ENCODE measurements at places on chromosomes 16 and 17.

DNA sequence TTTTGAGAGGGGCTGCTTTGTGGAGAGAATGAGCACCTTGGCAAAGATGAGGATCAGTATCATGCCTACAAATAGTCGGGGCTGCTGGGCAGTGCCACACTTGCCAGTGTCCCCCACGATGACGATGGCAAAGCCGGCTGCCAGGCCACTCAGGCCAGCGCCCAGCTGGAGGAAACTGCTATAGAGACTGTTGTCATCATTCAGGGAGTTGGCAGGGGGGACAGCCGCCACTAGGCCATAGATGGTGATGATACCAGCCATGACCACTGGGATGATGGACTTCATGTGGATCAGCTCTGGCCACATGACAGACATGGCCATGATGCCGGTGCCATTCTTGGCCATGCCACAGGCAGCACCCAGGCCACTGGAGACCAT, 23.8 kb downstream of the MINK1 start:
- DNase-seq: no peak

DNA sequence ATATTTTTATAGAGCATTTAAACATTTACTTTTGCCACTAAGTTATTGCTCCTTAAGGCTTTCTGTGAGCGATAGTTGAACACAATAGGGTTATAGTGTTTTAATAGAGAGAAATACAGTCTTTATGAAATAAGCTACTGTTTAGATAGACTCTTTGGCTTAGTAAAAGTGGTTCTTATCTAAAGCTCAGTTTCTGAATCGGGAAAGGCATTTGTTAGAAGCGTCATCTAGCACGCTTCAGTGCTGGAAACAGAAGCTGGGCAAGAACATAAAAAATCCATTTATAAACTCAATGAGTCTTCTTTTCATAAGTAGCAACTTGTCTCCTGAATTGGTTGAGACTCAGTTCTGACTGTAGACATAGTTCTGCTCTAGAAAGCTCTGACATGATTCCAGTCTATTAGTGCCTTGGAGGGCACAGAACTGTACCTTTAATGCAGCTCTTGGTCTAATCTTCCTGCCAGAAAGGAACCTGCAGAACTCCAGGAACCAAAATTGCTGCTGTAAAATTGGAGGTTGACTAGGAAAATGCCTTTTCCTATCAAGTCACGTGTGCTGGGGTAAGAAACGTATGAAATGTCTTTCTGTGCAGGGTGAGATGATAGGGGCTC, 55.4 kb upstream of the DNAJA2 start:
- DNase-seq: no peak

DNA sequence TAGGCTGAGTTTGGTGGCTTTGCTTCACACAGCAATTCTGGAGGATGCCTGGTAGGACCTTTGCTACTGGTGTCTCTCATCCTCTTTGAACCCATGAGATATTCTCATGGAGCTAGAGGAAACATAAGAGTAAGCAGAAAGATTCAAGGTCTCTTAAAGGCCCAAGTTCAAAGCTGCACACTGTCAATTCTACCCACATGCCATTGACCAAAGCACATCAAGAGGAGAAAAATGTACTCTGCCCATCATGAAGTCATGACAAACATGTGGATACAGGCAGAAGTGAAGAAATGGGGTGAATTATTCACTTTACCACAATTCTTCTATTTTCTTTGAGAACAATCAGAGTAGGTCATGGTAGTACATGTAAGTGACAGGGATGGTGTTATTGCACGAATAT, 13.1 kb downstream of the SKA2 start:
- DNase-seq: no peak

DNA sequence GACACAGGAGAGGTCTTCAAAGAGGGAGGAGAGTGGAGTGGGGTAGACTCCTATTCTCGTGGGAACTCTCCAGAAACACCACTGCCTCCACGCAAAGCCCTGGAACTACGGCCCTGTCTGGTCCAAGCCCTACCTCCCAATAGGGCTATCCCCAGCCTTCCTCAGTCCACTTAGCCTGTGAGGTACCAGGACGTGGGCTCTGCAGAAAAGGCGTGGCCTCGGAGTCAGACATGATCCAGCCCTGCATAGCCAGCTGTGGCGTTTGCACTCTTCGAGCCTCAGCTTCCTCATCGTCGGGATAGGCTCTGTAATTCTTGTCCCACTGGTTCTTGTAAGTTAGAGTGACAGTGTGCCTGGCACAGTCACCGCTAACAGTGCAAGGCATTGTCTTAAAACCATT, 13.8 kb downstream of the ENDOV start:
- DNase-seq: no peak

DNA sequence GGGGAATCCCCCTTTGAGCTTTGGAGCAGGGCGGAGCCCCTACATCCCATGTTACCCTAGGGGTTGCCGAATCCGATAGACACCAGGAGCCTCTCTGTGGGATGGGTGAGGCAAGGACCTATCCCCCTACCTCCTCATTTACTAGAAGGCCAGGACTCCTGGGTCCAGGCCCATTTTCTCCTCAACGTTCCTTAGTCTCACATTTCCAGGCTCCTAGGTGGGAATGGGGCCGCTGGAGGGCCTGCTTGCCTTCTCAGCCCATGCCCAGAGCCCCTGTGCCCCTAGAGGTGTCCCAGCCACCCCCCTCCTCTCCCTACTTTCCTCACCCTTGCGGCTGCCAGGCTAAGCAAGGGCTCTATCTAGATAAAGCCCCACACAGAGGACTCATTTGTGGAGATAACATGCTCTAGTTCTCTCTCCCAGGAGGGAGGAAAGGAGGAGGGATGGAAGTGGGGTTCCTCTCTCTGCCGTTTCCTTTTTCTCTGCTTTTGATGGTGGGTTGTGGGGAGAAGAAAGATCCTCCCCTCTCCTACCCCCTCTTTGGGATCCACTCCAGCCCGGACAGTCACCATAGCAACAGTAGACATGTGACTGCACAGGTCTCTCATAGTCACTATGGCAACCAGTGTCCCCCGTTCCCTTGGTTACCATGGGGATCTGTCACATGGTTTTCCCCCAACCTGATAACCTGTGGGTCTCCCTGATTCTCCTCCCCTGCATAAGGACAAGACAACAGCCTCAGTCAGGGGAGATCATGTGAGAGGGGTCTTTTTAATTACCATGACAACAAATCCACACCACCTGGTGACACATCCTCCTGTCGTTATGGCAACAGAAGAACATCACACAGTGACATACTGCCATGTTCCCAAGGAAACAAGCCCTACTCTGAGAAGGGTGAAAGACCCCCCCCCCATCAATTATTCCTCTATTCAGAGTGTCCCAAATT, 5.2 kb downstream of the CACNA1G start:
- no peak for DNase-seq

DNA sequence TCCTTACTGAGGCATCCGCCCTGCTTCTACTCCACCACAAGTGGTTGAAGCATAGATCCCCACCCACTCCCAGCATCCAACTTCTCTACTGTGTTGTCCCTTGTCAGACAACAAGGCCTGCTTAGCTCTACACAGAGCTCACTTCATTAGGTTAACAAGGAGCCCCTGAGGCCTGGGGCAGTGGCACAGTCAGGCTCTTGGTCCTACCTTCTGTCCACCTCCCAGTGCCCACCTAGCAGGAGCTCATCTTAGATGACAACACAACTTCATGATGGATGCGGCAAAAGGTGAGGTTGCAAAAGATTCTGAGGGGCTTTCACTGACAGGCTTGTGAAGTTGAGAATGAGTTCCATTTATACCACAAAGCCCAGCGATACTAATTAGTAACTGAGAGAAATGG, 432.0 kb upstream of the CDH5 start:
- no peak for DNase-seq

GRCh38 chr17:6548034-6548433, 8.3 kb downstream of the PITPNM3 start:
- DNase-seq: no peak

GRCh38 chr17:310111-311010, 42.2 kb downstream of the RPH3AL start:
- no peak for DNase-seq

DNA sequence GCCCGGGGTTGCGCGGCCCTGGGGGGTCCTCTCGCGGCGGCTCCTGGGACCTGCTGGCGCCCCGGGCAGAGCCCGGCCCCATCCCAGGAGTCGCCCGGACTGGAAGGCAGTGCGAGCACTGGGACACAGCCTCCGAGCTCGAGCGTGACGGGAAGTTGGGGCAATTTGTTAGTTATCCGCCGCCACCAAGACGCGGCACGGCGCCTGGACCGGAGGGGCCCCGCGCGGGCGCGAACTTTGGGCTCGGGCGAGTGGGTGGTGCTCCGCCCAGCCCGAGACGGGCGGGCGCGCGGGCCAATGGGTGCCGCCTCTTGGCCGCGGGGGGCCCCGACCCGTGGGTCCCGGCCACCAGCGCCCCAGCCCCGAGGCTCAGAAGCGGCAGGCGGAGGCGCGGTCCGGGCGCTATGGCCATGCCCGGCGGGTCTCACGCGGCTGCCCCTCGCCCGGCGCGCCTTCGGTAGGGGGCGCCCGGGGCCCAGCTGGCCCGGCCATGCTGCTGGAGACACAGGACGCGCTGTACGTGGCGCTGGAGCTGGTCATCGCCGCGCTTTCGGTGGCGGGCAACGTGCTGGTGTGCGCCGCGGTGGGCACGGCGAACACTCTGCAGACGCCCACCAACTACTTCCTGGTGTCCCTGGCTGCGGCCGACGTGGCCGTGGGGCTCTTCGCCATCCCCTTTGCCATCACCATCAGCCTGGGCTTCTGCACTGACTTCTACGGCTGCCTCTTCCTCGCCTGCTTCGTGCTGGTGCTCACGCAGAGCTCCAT, at the start of gene ADORA2B:
Gene ADORA2B, plus strand, starts transcription at position 372 of the 768 bp plus-strand sequence. Its CDS starts 119 bp downstream, at position 491.
- DNase-seq: peak; percentile 4

GRCh38 chr17:27751166-27751565, 49.2 kb downstream of the NOS2 start:
- DNase-seq: no peak

DNA sequence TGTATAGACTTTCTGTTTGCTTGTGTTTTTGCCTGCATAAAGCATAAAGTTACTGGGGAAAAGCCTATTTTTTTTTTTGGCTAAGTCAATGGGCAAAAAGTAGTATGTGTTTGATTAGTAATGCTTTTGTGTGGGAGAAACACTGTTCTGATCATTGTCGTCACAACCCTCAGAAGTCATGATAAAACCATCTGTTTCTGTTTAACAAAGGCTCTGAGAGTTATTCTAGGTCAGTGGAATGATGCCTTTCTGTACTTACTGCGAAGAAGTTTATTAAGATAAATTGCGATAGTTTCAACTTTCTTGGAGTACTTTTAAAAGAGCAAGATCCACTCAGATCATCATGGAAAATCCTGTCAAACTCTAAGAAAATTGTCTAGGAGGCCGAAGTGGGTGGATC, 80.9 kb downstream of the PRKCA start:
- DNase-seq: no peak

GRCh38 chr16:20675488-20676267, 21.8 kb downstream of the ACSM1 start:
- DNase-seq: no peak

GRCh38 chr17:30590081-30590733, 113.0 kb downstream of the GOSR1 start:
- DNase-seq: no peak

DNA sequence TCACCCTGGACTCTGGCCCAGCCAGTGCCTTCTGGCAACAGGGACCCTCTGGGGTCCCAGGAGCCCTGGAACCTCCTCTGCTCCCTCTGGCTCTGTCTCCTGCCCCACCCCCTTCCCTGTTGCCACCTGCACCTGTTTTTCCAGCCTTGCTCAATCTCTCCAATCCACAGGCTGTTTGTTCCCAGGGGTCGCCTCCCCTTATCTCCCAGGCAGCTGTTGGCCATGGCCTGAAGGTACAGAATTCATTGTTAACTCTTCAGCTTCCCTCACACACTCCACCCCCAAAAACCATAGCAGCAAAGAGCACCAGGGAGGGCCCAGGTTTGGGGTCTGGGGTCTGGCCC, 39.3 kb upstream of the TOB1 start:
- no peak for DNase-seq

DNA sequence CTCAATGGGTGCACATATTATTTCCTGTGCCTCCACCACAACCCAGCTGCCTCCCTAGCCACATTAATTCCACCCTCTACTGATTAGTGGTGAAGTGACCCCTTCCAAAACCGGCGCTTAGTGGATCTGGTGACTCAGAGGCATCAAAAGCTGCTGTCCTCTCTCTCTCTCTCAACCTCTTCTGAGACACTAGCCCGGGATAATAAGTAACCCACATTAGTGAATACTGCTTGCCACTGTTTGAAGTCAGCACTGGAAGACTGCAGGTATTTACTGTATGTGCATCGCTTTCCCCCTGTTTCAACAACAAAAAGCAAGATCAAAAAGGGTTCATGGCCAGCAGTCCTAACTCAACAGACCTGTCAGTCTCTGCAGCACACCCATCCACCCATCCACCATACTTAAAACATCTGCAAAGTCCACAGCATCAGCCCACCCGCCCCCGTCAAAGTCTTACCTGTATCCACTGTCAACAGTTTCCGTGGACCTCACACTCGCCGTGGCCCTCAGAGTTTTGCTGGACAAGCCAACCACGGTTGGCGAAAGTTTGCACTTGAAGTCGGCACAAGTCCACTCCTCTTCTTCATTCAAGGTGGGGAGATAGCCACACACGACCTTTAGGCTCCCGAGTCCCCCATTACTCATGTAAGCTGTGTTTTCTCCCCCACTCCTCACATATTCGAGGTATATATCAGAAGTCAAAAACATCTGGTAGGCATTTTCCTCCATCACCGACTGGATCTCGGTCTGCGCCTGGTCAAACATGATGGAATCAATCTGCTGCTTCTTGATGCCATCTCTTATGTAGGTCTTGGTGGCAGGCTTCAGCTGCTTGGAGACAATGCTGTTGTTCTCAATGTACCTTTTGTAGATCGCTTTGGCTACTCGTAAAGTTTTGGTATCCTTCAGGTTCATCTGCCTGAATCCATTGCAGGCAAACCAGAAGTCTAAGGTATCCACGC, 3.8 kb downstream of the AXIN2 start:
- no peak for DNase-seq

- no peak for DNase-seq
These were observed 20.5 kb downstream of the EFTUD2 start for GRCh38 chr17:44878627-44879221.

DNA sequence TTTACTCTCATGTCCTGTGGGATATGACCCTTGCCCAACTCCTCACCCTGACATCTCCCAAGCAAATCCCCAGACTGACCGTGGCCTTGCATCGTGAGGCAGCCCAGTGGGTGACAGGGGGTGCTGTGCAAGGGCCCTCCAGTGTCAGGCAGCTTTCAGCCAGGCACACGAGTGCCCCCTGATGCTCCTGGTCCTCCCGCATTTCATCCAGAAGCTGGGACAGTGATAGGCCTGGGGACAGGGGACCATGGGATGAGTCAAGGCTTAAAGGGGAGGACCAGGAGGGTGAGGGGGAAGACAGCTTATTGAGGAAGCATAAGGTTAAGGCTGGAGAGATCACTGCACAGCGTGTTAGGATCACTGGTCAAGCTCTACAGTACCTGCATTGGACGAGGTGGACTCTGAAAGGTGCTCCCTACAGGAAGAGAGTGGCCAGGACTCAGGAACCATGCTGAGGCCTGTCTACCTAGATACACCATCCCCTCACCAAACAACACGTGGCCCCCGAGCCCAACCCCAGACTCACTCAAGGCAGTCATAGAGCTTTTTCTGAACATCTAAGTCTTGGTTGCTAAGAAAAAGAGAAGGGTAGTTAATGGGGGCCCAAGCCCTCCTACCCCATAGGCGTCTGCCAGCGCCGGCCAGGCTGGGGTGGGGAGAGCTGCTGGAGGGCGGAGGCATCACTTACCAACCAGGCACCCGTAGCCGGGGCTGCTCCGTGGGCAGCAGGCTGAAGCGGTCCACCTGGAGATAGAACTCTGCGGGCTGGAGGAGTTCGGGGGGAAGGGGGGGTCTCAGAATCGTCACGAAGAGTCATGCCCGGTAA, 998 bp downstream of the ACD start:
- no peak for DNase-seq

All from CD4-positive, alpha-beta T cell (primary cell).